ENCODE measurements at places on chromosomes 2 and 18. TPM values are rescaled to one million over a fixed set of nuclear protein-coding genes. Genes with fewer than 3 reads are reported as not detected.
A peak's percentile ranks its signal among the peaks of the same experiment; 100 is the strongest.

Gene ZDBF2
- 8.1 TPM for total RNA-seq

GRCh38 chr2:223896833-223897311, 48.3 kb downstream of the WDFY1 start:
- no peak overlapping the region for H3K4me3 ChIP-seq
- peaks cover 84% of the 10 kb centered on the region for H3K36me3 ChIP-seq
- H3K27me3 ChIP-seq, result no peaks in the 10 kb centered on the region
- peak overlapping the region; percentile 19 for H3K27ac ChIP-seq
- DNase-seq, result no peak

- H3K27me3 ChIP-seq, result no peaks in the 10 kb centered on the region
- no peaks in the 10 kb centered on the region for H3K36me3 ChIP-seq
- H3K4me3 ChIP-seq, result no peak overlapping the region
- DNase-seq, result no peak
- peaks cover 6% of the 10 kb centered on the region for H3K4me1 ChIP-seq
- H3K27ac ChIP-seq, result no peak overlapping the region
These were observed 89.9 kb downstream of the LYPD6 start for GRCh38 chr2:149420053-149420963.

- no peaks in the 10 kb centered on the region for H3K27me3 ChIP-seq
- H3K4me3 ChIP-seq, result no peak overlapping the region
- no peaks in the 10 kb centered on the region for H3K36me3 ChIP-seq
- DNase-seq, result no peak
These were observed 99.7 kb downstream of the GULP1 start for GRCh38 chr2:188391354-188391753.

Gene POTEC
- total RNA-seq, result not detected

DNA sequence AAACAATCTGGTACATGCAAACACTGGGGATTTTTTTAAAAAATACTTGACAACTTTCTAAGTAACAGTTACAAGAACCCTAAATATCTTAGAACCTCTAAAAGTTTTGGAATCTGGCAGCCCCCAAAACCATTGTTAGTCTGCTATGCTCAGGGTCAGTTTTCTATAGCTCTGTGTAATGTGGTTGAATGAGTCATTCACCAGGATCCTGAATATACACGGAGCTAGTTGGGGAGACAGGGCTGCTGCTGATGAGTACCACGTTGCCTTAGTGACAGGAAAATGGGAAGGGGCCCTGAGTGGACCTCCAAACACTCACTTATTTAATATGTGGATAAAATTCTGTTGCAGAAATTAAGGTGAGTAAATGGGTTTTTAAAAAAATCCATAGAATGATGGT, 36.9 kb upstream of the TANC1 start:
- H3K4me3 ChIP-seq, result no peak overlapping the region
- no peaks in the 10 kb centered on the region for H3K4me1 ChIP-seq
- no peak for DNase-seq
- no peak overlapping the region for H3K27ac ChIP-seq
- H3K36me3 ChIP-seq, result no peaks in the 10 kb centered on the region
- no peaks in the 10 kb centered on the region for H3K27me3 ChIP-seq

GRCh38 chr2:179440642-179441251, 176.1 kb upstream of the SESTD1 start:
- DNase-seq, result no peak
- H3K27me3 ChIP-seq, result no peaks in the 10 kb centered on the region
- H3K27ac ChIP-seq, result no peak overlapping the region
- H3K4me3 ChIP-seq, result no peak overlapping the region

DNA sequence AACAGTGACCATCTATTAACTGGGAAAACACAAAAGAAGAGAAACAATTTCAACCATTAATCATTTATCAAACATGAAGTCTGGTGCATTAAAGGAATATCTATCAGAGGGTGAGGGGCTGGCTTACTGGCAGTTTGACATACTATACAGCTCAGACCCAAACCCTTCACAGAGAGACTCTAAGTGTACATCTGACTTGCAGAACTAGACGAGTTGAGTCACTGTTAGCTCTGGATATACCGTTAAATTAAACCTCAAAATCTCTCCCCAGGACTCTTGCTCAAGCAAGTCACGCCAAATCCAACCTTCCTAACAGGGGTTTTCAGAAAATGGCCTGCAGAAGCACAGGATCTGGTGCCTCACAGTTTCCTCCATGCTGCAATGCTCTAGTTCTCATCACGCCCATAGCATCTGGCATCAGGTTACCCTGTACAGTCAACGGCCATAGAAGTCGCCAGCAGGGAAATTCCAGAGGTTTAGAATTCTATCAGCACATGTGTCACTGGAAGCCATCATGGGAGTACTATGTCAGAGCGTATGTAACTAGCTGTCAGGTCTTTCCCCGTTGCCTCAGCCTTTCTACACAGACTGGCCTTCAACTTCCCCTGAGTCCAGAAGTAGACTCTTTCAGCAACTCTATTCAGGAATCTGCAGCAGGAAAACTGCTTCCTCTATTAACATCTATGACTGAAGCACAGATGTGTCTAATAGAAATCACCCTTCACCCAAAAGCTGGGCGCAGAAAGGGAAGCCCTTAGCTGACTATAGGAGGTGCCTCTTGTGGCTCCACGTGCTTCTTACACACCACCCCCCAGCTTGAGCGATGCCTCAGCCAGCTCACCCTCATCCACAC, 9.3 kb downstream of the TGOLN2 start:
- H3K27me3 ChIP-seq, result no peaks in the 10 kb centered on the region
- peaks cover 56% of the 10 kb centered on the region for H3K4me1 ChIP-seq
- DNase-seq, result no peak
- no peak overlapping the region for H3K4me3 ChIP-seq
- H3K27ac ChIP-seq, result no peak overlapping the region

GRCh38 chr2:1010415-1010930, 59.8 kb downstream of the SNTG2 start:
- no peaks in the 10 kb centered on the region for H3K27me3 ChIP-seq
- no peaks in the 10 kb centered on the region for H3K36me3 ChIP-seq
- H3K4me1 ChIP-seq, result peaks cover 7% of the 10 kb centered on the region
- DNase-seq, result no peak

DNA sequence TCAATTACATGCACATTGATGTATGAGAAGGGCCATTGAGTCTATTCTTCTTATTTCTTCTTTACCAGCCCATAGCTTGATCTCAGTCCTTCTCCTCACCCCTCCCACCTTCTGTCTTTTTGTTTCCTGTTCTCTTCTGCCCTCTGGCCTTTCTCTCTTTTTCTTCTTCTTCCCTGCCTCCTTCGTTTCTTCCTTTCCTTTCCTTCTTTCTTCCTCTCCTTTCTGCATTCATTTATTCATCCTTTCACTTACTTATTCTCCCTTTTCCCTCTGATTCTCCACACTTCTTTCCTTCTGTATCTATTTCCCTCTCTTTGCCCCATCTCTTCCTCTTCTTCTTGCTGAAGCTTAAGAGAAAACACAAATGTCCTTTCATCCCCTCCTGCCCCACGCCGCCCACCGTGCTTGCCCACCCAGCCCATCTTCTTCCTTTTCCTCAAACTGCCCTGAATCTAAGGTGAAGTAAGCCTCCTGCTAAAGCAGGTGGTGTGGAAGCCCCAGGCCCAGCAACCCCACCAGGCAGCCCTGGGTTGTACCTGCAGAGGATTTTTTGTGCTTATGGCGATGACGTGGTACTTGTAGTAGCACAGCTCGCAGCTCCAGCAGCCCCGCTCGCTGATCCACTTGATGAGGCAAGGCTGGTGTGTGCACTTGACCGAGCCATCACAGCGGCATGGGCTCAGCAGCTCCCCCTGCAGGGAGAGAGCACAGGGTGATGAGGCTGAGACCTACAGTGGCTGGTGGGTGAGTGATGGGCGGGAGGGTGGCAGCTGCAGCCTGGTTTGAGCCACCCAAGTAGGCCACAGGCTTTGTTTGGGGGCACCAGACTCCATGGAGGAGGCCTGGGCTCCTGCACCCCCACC, 89.0 kb downstream of the MARCHF4 start:
- DNase-seq, result no peak
- H3K27me3 ChIP-seq, result no peaks in the 10 kb centered on the region
- H3K4me3 ChIP-seq, result no peak overlapping the region
- H3K4me1 ChIP-seq, result no peaks in the 10 kb centered on the region

DNA sequence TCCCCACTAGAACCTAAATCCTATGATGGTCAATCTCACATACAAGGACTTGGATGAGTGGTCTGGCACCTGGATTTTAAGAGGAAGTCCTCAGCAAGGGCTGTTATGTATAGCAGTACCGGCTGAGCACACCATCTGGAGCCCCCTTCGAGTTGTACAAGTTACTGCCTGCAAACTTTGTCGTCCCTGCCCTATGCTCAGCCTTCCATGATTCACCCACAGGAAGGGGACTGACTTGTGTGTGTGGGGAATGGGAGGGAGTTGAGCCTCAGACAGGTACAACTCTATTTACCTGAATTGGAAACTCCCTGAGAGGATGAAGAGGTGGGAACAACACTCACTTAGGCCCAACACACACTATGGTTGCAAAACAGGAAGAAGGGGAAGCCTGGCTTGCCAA, 186.6 kb downstream of the MYO5B start:
- DNase-seq, result no peak
- peaks cover 9% of the 10 kb centered on the region for H3K4me1 ChIP-seq
- no peaks in the 10 kb centered on the region for H3K36me3 ChIP-seq
- H3K4me3 ChIP-seq, result no peak overlapping the region
- H3K27ac ChIP-seq, result no peak overlapping the region

- no peak overlapping the region for H3K27ac ChIP-seq
- H3K27me3 ChIP-seq, result no peaks in the 10 kb centered on the region
- H3K36me3 ChIP-seq, result no peaks in the 10 kb centered on the region
- no peaks in the 10 kb centered on the region for H3K4me1 ChIP-seq
- no peak for DNase-seq
These were observed 20.6 kb upstream of the ATRAID start for GRCh38 chr2:27191070-27191829.

DNA sequence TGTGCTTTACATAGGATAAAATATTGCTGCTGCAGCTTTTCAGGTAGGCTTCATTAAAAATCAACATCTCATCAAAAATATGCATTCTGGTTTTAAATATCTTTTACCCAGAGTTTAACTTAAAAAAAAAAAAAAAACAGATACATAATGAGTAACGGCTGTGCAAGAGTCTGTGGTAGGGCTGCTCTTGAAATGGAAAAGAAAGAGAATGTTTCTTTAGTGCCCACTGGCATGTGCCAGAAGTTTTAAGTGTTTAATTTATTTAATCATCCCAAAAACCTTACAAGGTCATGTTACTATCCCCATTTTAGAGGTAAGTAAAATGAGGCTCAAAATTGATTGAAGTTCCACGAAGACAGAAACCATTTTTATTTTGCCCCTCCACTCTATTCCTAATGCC, 92.1 kb downstream of the SLC8A1 start:
- H3K4me3 ChIP-seq, result no peak overlapping the region
- DNase-seq, result no peak
- H3K27me3 ChIP-seq, result no peaks in the 10 kb centered on the region
- no peak overlapping the region for H3K27ac ChIP-seq
- H3K36me3 ChIP-seq, result no peaks in the 10 kb centered on the region
- peaks cover 5% of the 10 kb centered on the region for H3K4me1 ChIP-seq

DNA sequence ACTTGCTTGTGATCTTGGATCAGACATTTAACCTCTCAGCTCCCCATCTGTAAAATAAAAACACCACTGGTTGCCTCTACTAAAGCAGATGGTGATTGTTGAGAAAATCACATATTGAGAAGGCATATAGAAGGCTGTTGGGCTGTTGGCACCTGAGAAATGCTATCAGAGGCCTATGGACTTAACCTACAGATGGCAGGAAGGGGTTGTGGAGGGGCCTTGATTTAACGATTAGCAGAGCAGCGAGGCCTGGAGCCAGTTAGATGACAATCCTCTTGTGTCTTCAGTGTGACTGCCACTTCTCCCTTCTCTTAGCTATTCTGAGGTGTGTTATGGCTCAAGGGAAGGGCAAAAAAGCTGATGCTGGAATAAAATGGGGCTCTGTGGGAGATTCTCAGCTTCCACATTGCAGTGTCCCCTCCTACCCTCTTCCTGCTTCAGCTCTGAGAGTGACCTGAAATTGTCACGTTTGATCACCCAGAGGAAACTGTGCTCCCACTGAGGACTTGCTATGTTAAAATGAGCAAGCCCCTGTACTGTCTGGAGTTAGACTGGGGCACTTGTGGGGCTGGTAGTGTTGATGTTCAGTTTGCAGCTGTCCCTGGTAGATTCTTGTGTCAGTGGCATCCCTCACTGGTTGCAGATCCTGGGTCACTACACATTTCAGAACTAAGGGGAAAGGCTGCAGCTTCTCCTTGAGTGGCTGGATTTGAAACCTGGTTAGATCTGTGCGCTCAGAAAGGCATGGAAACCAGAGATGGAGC, 31.5 kb downstream of the CXCR4 start:
- no peaks in the 10 kb centered on the region for H3K27me3 ChIP-seq
- no peak overlapping the region for H3K27ac ChIP-seq
- no peaks in the 10 kb centered on the region for H3K4me1 ChIP-seq
- no peaks in the 10 kb centered on the region for H3K36me3 ChIP-seq
- H3K4me3 ChIP-seq, result no peak overlapping the region

Measured in lower lobe of right lung (tissue), 2 donors.